Hepatocyte (in vitro differentiated cells): ENCODE measurements at places on chromosomes 12 and 14. TPM values are rescaled to one million over a fixed set of nuclear protein-coding genes. Genes with fewer than 3 reads are reported as not detected.

DNA sequence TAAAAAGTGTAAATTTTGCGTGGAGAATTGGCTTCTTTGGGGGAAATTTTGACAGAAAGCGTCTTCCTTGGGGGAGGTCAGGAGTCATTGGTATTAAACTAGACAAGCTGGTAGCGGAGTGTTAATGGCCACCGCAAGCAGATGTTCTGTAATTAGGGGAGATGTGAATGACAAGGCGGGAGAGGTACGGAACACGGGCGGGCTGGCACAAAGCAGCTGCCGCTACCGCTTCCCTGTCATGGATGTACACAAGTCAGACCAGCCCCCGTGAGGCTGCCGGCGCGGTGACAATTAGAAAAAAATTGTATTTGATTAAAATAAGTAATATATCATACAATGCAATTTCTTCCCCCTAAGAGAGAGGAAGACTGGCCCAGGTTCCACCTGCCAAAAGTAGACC lies 501.6 kb downstream of the VRK1 start:
- no peak for DNase-seq
- H3K27me3 ChIP-seq: peaks cover 3% of the 10 kb centered on the region
- no peak overlapping the region for H3K27ac ChIP-seq
- H3K4me3 ChIP-seq: no peak overlapping the region
- H3K36me3 ChIP-seq: no peaks in the 10 kb centered on the region

DNA sequence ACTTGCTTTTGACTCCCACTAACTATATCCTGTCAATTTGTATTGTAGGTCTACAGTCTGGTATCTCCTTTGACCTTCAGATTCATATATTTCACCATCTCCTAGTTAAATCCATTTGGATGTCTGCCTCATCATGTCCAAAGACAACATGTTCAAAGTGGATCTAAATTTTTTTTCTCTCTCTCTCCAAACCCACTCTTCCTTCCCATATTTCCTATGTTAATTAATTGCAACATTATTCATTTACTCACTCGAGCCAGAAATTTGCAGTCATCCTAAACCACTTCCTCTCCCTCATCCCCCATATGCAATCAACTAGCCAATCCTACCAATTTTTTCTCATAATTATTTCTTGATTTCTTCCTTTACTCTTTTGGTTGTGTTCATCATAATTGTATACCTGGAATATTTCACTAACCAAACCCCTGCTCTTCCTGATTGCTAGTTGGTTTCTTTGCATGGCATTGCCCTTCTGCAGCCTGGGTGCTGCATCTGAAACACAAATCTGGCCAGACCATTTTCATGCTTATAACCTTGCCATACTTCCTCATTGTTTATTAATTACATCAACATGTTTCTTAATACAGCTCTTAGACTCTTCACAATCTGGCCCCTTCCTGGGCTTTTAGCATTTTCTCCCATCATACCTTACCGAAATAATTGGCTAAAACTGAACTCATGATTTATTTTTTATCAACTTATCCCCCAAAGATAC lies 442.2 kb downstream of the ADAMTS20 start:
- H3K4me3 ChIP-seq: no peak overlapping the region
- peaks cover 3% of the 10 kb centered on the region for H3K4me1 ChIP-seq
- H3K27ac ChIP-seq: no peak overlapping the region
- H3K36me3 ChIP-seq: no peaks in the 10 kb centered on the region
- no peaks in the 10 kb centered on the region for H3K27me3 ChIP-seq

DNA sequence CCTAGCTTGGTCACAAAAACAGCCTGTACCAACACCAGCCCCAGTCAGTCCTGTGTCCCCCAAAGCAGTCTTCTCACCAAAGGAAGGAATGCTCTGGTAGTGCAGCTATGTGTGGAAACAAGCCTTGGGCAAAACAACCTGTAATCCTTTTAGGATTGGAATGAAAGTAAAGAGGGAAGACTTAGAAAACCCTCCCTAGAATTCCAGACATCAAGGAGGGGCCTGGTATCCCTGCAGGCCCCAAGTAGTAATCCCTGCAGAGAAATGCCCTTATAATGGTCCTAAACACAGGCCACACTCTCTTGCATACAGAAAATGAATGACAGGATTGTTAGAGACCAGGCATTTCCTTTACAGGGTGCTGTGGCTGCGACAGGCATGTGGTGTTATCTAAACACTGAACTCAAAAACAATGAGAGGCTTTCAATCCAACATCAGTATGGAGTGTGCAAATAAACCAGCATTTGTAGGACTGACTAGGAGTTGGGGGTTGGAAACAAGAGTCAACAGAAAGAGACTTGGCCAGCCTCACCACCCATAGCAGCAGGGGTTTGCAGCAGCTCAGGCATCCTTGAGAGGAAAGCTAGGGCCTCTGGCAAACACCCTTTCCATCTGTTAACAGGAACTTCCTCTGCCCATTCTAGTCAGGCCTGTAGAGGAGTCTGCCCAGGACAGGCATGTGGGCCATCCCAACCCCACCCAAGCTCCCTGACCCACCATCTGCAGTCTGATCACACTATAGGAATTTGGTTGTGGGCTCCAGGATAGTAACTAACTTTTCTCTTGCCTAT lies 59.1 kb downstream of the DCAF5 start:
- peak; percentile 11 for DNase-seq
- H3K4me1 ChIP-seq: peaks cover 29% of the 10 kb centered on the region
- H3K4me3 ChIP-seq: no peak overlapping the region
- H3K36me3 ChIP-seq: no peaks in the 10 kb centered on the region

GRCh38 chr12:24854908-24855307 lies 94.0 kb downstream of the BCAT1 start:
- H3K27me3 ChIP-seq: no peaks in the 10 kb centered on the region
- no peaks in the 10 kb centered on the region for H3K4me1 ChIP-seq
- H3K27ac ChIP-seq: no peak overlapping the region
- no peak overlapping the region for H3K4me3 ChIP-seq
- H3K36me3 ChIP-seq: no peaks in the 10 kb centered on the region

GRCh38 chr12:107515446-107515958 lies 170.1 kb upstream of the PWP1 start:
- no peaks in the 10 kb centered on the region for H3K27me3 ChIP-seq
- H3K36me3 ChIP-seq: no peaks in the 10 kb centered on the region
- DNase-seq: peak; percentile 50
- H3K4me3 ChIP-seq: no peak overlapping the region
- H3K27ac ChIP-seq: no peak overlapping the region

Gene CDCA3
- polyA plus RNA-seq: 18.2 and 20.6 TPM in 2 replicates

Gene CMA1
- polyA plus RNA-seq: not detected in 2 replicates

Gene KLRD1
- polyA plus RNA-seq: 0.69 and 0.70 TPM in 2 replicates

- no peaks in the 10 kb centered on the region for H3K27me3 ChIP-seq
- DNase-seq: peak; percentile 85
- H3K4me1 ChIP-seq: peaks cover 17% of the 10 kb centered on the region
- H3K36me3 ChIP-seq: no peaks in the 10 kb centered on the region
- peak within 1 kb of the TSS; percentile 88 for H3K4me3 ChIP-seq
These were observed at the start of gene PRKD1 for GRCh38 chr14:29927376-29928116. TSS of gene PRKD1 (minus strand) at chr14:29927847.

GRCh38 chr12:96195845-96196451 lies 1.8 kb downstream of the ELK3 start:
- H3K36me3 ChIP-seq: no peaks in the 10 kb centered on the region
- H3K27me3 ChIP-seq: no peaks in the 10 kb centered on the region

- DNase-seq: no peak
- H3K27me3 ChIP-seq: no peaks in the 10 kb centered on the region
- peaks cover 13% of the 10 kb centered on the region for H3K4me1 ChIP-seq
- no peaks in the 10 kb centered on the region for H3K36me3 ChIP-seq
These were observed at the start of gene BDKRB1 for GRCh38 chr14:96255501-96256366. TSS of gene BDKRB1 (plus strand) at chr14:96256210. CDS start at chr14:96263683, 7,473 bp downstream.

Gene GPRC5A
- polyA plus RNA-seq: 80.4 and 97.0 TPM in 2 replicates

Gene TPPP2
- polyA plus RNA-seq: not detected in 2 replicates

DNA sequence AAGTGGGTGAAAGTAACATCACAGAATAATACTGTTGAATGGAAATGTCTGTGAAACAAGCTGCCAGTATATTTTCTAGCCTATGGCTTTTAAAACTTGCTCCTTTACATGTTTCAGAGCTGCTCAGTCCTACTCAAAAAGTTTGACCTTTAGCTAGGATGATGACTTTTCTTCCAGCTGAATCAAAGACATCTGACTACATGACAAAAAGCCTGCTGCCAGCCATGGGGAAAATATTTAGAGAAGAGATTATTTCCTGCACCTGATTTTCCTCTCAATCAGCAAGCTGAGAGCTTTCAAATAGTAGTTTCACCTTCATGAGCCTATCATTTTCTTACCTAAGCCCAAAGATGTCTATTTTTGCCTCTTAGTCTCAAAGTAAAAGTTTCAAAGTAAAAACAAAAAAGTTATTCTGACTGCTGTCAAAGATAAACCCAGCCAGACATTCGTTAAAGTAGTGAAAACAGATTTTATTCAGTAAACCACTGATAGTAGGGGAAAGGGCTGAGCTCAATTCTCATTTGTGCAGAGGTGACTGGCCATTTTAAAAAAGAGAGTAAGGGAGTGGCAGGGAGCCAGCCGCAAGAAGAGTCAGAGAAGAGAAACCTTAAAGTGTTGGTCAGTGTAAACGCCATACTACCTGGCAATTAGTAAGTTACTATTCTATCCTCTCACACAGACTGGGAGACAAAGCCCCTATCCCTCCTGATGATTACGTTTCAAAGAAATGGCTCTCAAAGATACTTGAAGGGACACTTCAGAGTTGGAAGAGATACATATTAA lies 2.2 kb downstream of the ATP6V1D start:
- no peak for DNase-seq
- peaks cover 30% of the 10 kb centered on the region for H3K4me1 ChIP-seq
- H3K4me3 ChIP-seq: no peak overlapping the region
- H3K27ac ChIP-seq: peak overlapping the region; percentile 90

GRCh38 chr12:68896881-68897540 lies 36.0 kb downstream of the CPM start:
- H3K4me3 ChIP-seq: no peak overlapping the region
- H3K36me3 ChIP-seq: no peaks in the 10 kb centered on the region
- no peak overlapping the region for H3K27ac ChIP-seq
- peaks cover 4% of the 10 kb centered on the region for H3K4me1 ChIP-seq

DNA sequence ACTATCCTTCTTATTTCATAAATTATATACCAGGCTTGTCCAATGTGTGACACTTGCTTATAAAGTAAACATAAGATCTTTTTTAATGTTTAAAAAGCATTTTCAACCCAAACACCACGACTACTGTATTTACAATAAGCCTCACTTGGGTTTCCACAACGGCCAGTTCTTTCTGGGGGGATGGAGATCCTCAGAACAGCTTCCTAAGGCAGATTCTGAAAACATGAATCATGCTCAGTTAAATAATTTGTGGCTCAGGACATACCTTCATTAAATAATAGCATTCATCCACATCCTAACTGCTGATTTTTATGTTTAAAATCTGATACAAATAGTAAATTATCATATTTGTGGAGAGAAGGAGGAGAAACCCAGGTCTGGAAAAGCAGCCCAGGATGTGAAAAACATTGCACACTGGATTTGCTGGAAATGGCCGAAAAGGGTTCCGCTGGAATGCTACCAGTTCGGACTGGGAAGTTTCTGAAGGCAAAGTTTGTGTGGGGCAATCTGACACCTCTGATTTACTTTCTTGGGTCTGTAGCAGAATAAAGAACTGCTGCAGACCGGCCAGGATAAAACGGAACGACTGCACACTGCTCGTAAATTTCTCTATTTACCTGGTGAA lies 597 bp downstream of the GLT8D2 start:
- H3K36me3 ChIP-seq: no peaks in the 10 kb centered on the region
- no peaks in the 10 kb centered on the region for H3K4me1 ChIP-seq
- H3K27ac ChIP-seq: peak overlapping the region; percentile 89
- peak overlapping the region; percentile 20 for H3K4me3 ChIP-seq
- no peaks in the 10 kb centered on the region for H3K27me3 ChIP-seq
- DNase-seq: no peak
